ENCODE measurements at places on chromosomes 7 and 10.

DNA sequence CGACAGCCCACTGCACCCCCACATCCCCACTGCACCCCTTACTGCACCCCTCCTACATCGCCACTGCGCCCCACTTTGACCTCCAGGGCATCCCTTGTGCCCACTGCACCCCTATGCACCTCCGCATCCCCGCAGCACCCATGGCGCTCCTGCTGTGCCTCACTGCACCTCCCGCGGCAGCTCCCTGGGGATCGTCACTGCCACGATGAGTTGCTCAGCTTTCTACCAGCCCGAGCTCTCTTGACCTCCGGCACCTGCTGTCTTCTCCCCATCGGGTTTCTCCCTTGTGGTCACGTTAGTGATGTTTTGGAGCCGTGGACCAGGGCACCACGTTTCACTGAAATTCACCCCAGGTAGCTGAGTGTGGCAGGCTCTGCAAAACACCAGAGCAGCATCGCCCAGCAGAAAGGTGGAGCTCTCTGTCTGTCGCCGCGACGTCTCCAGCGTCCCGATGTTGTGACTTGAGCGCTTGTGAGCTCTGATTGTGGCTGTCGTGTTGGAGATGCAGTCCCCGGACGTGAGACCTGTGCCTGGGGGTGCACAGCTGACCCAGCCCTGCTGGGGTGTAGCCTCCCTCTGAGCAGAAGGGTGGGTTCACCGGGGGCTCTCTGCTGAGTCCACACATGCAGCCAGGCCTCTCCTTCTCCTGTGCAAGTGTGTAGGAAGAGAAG is 147.7 kb downstream of the DNAJB6 start:
- no peak for DNase-seq

DNA sequence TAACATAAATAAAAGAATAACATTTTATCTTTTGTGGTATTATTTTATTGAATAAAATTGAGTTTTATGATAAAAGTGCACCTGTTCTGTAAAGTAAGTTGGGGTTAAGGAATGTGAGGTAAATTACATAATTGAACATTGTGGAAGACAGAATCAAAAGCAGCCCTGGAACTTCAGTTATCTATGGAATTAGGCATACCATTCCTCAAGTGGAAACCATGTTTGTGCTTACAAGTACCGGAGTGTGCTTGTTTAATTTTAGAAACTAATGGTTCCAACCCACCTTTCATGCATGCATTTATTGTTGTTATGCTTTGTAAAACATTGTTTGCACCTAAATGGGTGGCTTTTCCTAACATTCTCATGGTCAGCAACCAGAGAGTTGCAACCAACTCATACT is 28.0 kb downstream of the RBM17 start:
- no peak for DNase-seq

DNA sequence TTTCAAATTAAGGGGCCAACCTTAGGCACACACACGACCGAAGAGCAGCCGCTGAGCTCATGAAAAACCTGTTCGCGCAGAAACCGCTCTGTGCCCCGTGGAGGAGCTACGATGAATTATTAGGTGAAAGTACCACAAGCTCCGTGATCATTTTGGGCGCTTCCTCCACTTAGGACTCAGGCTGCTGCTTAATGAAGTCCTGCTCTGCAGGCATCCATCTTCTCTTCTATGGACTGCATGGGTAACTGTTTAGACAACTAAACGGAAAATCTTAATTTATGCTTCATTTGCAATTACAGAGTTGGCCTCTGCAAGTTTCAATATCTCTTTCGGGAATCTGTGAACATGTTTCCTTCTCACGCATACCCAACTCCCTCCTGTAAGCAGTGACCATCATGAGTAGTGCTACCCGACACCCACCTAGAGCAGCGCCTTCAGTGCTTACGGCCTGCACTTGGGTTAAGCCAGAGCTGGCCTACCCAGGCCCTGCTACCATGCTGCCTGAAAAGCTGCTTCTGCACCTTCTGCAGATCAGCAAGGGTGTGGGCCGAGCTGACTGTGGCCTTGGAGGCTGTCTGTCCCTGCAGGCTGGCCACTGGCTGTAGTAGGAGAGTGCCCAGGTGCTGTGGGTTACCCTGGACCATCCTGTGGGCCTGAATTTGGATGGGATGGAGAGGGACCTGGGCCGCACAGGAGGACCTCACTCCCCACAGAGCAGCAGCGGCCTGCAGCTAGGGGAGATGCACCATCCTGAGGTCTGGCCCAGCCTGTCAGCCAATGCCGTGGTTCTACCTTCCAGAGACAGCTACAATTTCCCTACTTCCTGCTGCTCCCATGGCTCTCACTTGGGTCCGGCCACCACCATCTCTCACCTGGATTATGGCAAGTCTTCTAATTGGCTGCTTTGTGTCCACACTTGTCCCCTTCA is 36.0 kb downstream of the GNA12 start:
- no peak for DNase-seq

DNA sequence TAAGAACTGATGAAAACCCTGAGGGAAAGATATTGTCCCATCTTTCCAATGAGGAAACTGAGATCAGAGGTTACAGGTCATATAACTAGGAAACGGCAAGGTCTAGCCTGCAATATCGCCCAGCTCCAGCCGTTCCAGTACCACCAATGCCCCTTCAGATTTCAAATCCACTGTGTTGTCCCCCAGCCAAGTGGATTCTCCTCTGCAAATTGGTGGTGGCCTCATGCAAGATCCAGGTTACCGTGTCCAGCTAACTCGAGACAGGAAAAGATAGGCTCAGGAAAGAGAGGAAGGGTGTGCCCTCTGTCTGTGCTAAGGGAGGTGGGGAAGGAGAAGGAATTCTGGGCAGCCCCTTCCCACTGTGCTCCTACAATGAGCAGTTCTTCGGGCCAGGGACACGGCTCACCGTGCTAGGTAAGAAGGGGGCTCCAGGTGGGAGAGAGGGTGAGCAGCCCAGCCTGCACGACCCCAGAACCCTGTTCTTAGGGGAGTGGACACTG is 25.3 kb downstream of the PRSS2 start:
- no peak for DNase-seq

DNA sequence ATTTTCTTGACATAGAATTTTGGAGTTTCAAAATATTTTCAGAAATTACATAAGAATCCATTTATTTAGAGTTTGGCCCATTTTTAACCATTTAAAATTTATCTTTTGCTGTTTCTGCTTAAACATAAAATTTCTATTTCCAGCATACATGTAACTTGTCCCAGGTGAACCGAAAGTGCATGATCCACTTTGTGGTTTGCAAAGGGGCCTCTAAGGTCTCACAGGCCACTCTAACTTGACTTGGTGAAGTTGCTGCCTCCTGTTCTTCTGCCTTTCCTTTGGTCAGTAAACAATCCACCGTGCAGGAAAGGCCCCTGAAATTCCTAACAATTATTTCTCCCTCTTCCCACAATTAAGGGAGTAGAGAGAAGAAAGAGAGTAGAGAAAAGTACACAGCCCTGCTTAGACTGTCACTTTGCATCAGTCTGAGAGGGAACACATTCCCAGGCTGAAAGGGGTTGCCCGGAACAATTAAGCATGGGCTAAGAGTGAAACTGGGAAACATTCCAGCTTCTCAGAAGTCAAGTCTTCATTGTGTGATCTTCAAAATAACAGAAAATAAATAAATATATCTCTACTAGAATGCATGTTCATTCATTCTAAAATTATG is 79.5 kb upstream of the SEMA3A start:
- no peak for DNase-seq

- DNase-seq: peak; percentile 51
Measured at GRCh38 chr7:45921699-45922519, 837 bp upstream of the IGFBP3 start.

DNA sequence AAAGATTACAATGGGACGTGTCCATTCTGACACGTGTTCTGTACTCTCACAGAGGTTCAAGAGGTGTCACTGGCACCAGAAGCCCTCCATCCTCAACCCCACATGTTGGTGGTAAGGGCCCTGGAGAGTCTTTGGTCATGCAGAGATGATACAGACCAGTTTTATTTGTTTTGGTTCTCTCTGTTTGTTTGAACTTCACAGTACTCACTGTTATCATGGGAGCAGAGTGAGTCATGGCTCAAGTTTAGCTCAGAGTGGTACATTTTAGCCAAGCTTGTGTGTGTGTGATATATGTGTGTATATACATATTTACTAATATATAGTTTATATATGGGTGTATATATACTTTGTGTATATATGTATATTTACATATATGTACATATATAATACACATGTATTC is 935.6 kb downstream of the GRID1 start:
- no peak for DNase-seq

GRCh38 chr10:101367569-101368453 is 13.8 kb downstream of the BTRC start:
- DNase-seq: no peak

DNA sequence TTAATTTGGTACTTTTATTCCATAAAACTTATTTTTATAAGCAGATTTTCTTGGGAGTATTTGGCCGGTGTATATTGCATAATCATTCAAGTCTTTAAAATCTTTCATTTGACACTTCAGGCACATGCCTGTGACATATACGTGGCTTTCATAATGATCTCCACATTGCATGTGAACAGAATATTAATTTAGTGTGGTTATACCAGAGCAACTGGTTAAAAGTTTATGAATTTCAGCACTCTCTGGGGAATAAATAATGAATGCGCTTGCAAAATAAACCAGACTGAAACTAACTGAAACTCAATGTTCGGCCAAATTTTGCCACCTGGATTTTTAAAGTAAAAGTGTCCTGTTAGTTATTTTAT is 242.3 kb downstream of the GLI3 start:
- DNase-seq: no peak

DNA sequence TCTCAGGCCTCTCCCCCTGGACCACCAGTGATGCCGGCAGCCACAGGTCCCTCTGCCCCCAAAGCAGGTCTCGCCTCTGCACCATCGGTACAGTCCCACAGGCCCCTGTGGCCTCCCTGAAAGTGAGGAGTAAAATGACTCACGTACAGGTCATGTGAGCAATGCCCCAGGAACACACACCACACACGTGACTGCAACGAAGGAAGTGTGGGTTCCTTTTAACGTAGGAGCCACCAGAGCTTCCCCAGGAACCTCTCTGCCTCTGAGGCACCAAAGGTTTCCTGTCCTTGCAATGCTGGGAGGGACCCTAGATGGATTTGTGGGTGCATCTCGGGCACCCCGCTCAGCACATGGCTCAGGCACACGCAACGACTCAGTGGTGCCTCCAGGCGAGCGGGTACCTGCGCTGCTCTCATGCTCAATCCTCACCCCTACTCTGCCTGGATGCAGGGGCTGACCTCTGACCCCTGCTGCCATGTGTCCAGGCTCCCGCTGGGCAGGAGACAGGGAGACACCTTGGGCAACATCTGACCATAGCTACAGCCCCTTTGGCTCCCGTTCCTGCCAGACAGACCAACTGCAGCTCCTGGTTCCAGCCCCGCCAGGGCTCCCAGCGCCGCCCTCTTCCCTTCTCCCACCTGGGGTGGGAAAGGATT is 120.7 kb downstream of the PRKAG2 start:
- no peak for DNase-seq

DNA sequence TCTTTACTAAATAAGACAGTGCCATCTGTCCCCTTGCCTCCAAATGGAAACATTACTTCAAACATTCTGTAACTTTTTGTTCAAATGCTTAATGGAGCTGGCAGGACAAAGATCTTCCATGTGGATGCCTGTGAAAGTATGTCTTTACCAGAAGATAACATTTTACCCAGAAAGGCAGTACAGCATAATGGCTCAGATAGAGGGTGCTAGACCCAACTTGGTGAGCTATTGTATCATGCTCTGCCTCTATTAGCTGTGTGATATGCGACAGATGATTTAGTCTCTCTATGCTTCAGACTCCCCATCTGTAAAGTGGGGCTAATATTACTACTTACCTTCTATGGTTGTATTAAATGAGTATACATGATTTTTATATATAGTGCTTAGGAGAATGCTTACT is 8.8 kb upstream of the SMKR1 start:
- no peak for DNase-seq

DNA sequence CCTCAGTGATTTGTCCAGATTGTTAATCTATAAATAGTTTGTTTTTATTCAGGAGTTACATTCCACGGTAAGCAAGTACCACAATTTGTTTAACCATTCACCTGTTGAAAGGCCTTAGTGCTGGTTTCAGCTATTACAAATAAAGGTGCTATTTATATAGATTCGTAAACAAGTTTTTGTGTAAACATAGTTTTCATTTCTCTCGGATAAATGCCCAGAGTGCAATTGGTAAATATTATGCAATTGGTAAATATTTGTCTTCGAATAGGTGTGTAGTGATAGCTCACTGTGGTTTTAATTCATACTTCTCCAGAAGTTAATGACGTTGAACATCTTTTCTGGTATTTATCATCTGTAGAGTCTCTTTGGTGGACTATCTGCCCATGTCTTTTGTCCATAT is 76.4 kb upstream of the RSU1 start:
- no peak for DNase-seq

GRCh38 chr7:83798489-83798888 is 149.6 kb upstream of the SEMA3E start:
- no peak for DNase-seq

- no peak for DNase-seq
Measured at GRCh38 chr7:157901166-157901565, 564.4 kb downstream of the DNAJB6 start.

GRCh38 chr10:126198681-126199080 is 189.6 kb downstream of the ADAM12 start:
- no peak for DNase-seq

DNA sequence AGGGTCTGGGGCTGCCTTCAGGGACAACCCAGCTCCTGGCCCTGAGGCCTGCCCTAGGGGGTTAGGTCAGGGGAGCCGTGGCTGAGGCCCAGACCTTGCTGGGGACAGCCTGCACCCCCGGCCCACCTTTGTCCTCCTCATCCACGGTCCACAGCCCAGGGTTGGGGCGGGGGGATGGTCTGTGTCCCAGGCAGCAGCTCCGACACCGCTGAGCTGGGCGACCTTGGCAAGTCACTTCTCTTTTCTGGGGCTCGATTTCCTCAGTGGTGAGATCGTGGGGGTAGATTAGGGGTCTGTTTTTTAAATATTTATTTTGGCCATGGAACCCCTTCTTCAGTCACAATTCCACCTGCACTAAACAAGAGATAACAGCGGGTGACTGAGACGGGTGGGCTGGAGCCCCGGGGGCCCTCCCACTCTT is 30.9 kb downstream of the DNAJB12 start:
- no peak for DNase-seq

DNA sequence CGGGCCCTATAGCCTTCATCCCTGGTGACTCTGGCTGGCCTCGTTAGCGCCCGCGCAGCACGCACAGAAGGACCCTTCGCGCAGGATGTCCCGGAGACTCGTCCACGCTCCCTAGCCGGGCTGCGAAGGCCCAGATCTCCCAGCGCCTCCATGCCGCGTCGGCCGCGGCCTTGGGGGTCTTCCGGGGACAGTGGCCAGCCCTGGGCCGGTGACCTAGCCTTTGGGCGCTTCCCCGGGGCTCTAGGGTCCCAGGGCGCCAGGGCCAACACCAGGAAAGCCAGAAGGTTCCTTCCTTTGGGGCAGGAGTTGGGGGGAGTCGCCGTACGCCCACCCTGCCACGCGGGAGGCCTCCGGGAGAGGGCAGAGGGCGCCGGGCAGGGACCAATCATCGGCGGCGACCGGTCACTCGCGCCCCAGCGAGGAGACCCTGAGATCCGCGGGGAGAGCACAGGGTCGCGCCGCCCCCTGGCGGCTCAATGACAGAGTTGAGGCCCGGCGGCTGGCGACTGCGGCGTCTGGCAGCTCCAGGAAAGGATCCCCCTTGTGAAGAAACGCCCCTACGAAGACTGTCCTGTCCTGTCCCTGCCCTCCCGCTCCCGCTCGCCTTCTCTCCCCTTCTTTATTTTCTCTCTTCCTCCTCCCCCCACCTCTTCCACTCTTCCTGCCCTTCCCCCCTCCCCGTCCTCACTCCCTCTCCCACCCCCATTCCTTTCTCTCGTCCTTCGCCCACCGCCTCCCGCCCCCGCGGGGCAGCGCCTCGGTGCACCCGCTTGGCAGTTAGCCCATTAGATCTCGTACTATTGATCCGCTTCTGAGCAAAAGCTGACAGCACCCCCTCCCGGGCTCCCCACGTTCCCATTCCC is 62.3 kb upstream of the LBX1 start:
- DNase-seq: peak; percentile 52

Measured in NCI-H1105 (cell line).